ENCODE measurements at places on chromosomes 3 and 15. TPM values are rescaled to one million over a fixed set of nuclear protein-coding genes. Genes with fewer than 3 reads are reported as not detected.

DNA sequence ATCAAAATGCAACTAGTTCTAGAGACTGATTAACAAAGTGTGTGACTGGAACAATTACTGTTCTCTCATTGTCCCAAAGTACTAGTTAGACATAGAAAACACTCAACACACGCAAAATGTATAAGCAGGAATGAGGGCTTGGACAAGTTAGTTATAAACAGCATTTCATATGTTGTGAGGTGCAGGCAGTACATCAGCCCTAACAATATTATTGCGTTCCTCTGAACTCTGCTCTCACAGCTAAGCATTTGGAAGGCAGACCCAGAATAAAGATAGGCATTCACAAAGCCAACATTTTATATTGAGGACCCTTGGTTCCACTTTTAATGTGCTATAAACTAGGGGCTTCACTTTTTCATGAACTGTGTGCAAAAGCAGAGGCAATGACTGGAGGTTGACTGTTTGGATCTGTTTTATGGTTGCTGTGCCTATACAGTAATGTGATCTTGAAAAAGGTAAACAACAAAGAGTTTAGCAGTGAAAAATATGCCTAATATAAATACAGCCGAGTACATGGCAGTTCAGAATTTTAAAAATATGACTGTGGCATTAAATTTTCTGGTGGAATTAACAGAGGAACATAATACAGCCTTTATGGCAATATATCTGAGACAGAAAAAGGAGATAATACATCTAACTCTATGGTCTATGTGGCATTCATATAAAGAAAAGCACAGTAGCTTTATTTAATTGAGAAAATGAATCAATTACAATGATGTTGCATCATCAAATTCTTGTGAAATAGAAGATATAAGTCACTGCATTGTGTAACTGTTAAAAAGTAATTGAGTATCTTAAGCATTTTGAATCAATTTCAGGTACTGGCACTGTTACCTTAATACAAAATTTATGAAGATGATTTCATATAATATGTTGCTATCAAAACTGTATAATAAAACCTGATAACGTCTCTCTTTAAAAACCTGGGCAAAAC, 80.0 kb upstream of the SKOR1 start:
- DNase-seq, result no peak
- H3K27ac ChIP-seq, result no peak overlapping the region
- H3K36me3 ChIP-seq, result no peaks in the 10 kb centered on the region
- no peaks in the 10 kb centered on the region for H3K4me1 ChIP-seq
- H3K4me3 ChIP-seq, result no peak overlapping the region

DNA sequence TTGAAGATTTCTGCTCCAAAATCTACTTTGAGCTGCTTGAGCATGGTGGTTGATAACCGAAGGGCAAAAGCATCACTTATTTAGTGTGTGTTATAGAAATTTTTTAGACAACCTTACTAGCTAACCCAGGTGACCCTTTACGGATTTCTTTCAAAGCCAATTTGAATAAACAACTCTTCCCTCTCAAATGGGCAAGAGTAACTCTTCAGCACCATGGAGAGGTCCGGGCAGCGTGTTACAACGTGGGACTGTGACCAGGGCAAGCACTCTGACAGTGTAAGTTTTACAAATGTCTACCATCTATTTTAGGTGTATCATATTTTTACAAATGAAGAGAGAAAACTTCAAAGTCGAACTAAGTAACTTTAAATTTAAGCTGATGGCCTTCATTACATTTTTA, 471.8 kb downstream of the MFSD1 start:
- no peaks in the 10 kb centered on the region for H3K4me1 ChIP-seq
- H3K27ac ChIP-seq, result no peak overlapping the region

- peak; percentile 78 for DNase-seq
- peak overlapping the region; percentile 87 for H3K4me3 ChIP-seq
- no peaks in the 10 kb centered on the region for H3K4me1 ChIP-seq
- H3K36me3 ChIP-seq, result no peaks in the 10 kb centered on the region
- peak overlapping the region; percentile 94 for H3K27ac ChIP-seq
Observed at GRCh38 chr3:148992027-148992634, 791 bp downstream of the GYG1 start.

GRCh38 chr15:69597061-69597592, 144.5 kb downstream of the RPLP1 start:
- no peak for DNase-seq
- no peaks in the 10 kb centered on the region for H3K36me3 ChIP-seq
- no peak overlapping the region for H3K4me3 ChIP-seq
- no peaks in the 10 kb centered on the region for H3K27me3 ChIP-seq
- no peak overlapping the region for H3K27ac ChIP-seq
- peaks cover 42% of the 10 kb centered on the region for H3K4me1 ChIP-seq

DNA sequence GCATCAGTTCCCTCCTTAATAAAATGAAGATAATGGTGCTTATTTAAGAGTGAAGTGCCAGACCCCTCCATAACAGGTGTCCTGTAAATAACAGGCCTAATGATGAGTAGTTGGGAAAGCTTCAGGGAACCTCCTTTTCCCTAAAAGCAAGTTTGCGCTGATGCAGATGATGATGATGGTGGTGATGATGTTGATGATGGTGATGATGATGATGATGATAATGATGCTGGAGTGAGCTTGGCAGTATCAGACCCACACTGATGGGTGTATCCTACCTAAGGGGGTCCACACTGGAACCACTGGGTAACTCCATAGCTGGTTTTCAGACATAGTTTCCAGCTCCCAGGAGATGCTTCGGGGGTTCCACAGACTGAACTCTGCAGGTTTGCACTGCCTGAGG, 24.4 kb downstream of the MTMR14 start:
- no peaks in the 10 kb centered on the region for H3K27me3 ChIP-seq
- no peak for DNase-seq
- H3K4me1 ChIP-seq, result no peaks in the 10 kb centered on the region
- H3K4me3 ChIP-seq, result no peak overlapping the region

DNA sequence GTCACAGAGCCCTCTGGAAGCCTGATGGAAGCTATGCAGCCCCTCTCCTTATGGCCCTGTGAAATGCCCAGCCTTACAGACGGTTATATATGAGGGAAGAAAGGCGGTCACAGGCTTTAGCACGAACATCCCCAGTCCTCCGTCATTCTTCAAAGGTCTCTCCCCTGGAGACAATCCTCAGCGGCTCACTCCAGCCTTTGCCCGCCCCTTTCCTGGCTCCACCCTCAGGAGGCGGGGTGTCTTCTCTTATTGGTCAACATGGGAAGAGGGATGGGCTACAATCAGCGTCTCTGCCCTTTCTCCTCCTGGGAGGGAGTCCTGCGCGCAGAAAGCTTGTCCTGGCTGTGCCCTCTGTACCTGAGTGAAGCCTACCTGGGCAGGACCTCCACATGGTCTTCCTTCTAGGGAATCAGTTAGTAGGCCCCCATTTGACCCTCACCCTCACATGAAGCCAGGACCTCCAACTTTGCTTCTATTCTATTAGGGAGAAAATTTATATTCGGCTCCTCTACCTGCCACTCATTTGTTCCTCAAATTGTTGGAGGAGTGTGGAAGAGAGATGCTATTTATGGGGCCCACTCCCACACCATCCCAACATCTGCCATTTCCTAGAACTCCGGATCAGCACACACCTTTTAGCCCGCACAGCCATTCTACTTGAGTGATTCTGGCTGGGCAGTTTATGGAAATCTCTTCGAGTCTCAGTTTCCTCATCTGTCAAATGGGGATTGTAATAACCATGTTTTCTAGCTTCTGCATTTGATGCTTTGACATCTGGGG, 112.9 kb upstream of the SLC6A11 start:
- no peaks in the 10 kb centered on the region for H3K36me3 ChIP-seq
- H3K27ac ChIP-seq, result no peak overlapping the region
- H3K4me3 ChIP-seq, result no peak overlapping the region
- peaks cover 4% of the 10 kb centered on the region for H3K4me1 ChIP-seq

FBXO45 gene
- polyA plus RNA-seq, result 1.2 TPM

GPR156 gene
- polyA plus RNA-seq, result 0.08 TPM

DGKG gene
- 1.6 TPM for polyA plus RNA-seq

FAM174B gene
- polyA plus RNA-seq, result 26.0 TPM

KBTBD13 gene
- polyA plus RNA-seq, result not detected

FETUB gene
- not detected for polyA plus RNA-seq

ISG20 gene
- 11.0 TPM for polyA plus RNA-seq
